ENCODE measurements at places on chromosomes 5 and 9.

DNA sequence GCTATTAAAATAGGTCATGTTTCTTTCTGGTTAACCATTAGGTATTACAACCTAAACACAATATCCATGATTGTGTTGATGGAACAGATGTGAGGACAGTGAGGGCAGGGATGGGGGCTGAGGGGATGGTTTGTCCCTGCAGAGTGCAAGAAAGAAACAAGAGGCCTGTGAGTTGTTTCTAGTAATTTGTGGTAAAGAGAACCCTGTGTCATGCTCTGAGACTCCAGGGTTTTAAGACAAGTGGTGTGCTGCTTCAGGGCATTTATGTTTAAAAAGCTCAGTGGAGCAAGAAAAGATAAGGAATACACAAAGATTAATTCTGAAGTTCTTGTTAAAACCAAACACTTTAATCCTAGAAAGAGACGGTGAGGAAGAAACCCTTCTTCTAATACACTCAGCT, 656.5 kb downstream of the TLE1 start:
- no peak for DNase-seq

GRCh38 chr9:96086936-96087571, 211.6 kb downstream of the ERCC6L2 start:
- no peak for DNase-seq

DNA sequence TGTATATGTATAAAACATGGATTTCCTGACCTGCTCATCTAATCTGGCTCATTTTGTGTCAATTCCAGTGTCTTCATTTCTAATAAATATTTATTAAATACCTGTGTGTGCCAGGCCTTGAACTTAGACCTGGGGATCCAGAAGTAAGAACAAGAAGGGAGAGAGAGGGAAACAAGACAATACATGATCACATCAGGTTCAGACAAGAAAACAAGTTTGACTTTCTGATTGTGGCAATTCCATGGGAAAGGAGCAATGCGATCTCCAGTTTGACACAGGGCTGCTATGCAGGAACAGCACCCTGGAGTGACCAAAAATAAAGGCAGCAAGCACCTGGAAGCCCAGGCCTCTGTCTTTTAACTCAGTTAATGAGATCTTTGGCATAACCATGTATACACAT, 198.1 kb upstream of the ACTBL2 start:
- DNase-seq = no peak

GRCh38 chr9:127608104-127608966, 3.7 kb upstream of the STXBP1 start:
- peak; percentile 58 for DNase-seq

DNA sequence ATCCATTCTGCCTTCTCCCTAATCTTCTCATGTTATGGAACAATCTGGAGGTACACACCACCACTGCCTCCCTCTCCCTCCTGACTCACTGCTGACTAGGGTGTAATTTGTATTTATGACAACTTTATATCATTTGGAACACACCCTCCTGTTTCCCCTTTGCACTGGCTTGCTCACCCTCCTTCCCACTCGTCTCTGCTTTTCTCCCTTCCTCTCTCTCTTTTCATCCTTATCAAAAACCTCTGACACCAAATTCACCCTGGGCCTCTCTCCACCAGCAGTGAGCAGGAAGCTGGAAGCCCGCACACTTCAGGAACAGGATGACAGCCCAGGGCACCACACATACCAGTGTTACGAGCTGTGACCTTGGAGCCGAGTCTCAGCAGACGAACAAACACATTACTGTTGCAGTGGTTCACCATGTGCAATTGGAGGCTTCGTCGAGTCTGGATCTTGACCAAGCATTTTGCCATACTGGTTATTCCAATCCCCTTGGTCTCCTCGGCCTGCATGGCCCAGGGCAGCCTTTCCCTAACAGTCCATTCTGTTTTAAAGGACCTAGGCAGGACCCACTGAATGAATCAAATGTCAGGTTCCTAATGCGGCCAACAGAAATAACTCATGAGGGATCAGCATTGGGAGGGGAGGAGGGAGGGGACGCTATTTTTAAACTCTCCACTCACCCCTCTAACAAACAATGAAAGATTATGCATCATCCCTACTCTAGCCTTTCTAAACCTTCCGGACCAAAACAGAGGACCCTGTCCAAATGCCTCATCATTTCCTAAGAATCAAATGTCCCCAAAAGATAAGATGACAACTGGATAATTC, 203.9 kb upstream of the RASEF start:
- DNase-seq = no peak

GRCh38 chr9:97394881-97395280, 17.0 kb upstream of the TDRD7 start:
- DNase-seq = no peak

DNA sequence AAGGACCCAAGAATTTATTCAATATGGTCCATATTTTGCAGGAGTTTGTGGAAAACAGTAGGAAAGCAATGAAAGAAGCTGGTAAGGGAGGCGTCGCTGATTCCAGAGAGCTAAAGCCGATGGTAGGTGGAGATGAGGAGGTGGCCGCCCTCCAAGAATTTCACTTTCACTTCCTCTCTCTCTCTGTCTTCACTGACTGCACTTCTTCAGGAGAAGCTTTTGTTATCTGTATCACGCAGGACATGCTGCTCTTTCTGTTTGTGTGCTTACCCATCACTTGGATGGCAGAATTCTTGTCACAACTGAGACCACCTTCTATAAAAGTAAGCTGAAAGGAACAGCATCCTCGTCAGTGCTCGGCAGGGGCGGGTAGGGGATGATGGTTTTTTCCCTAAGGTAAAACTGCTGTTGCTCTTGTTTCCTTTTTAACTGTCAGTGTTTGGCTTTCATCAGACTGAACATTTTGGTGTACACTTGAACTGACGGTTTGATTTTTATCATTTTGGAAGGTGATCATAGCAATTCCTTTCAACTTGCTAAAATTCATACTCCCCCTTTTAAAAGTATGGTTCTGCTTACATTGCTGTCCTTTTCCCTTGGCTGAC, 62.4 kb upstream of the FSD1L start:
- no peak for DNase-seq

GRCh38 chr5:133396814-133397213, 215.5 kb downstream of the FSTL4 start:
- DNase-seq = no peak

- DNase-seq = no peak
Observed at GRCh38 chr5:140259500-140259899, 43.4 kb downstream of the PFDN1 start.

- no peak for DNase-seq
Observed at GRCh38 chr5:60447488-60447920, 252.5 kb downstream of the DEPDC1B start.

DNA sequence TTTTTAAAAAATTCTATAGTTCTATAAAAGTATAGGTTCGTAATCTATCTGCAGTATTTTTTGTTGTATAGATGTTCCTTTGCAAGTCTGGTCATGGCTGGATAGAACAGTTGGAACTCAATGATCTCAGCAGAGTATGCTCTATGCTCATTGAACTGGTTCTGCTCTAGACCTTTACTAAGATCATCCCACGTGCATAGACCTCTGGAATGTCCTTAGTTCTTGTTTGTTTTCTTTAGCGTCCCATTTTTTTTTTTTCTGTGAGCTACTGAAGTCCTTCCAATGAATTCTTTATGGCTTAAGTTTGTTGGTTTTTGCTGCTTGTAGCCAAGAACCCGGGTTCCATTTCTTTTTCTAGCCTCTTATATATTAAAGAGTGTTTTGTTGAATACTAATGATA, 3.5 kb downstream of the TMEM38B start:
- no peak for DNase-seq

GRCh38 chr9:132040246-132040645, 39.4 kb downstream of the MED27 start:
- no peak for DNase-seq

- DNase-seq = no peak
Observed at GRCh38 chr5:23445573-23445972, 61.8 kb upstream of the PRDM9 start.

DNA sequence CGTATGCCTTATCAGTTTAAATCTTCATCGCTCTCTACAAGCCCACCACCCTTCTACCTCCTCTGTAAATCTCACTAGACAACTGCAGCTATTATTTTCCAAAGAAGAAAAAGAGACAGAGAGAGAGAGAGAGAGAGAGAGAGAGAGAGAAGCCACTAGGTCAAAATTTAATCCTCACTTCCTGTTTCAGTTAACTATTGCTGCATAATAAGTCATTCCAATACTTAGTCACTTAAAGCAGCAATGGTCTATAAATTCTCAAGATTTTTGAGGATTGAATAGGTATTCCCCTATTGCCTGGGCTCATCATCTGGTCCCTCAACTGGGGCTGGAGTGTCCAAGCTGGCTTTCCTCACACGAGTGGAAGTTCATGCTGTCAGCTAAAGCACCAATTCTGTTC, 68.8 kb downstream of the ITGA1 start:
- no peak for DNase-seq

GRCh38 chr5:159041444-159042198, 58.1 kb downstream of the EBF1 start:
- no peak for DNase-seq

DNA sequence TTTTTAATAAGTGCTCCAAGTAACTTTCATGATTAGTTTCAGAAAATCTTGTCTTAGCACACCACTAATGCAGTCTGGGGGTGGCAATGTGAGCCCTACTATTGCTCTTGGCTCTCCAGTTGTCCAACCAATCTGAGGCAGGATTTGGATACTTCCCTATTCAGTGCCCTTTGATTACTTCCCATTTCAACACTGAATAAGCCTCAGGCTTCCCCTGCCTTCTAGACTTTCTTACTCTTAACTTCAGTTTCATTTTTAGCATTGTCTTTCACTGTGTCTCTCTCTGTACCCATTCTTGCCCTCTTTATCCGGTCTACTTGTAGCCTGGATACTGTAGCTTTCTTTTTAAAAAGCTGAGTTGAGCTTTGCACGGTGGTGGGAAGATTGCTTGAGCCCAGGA, 186.1 kb downstream of the C9orf152 start:
- no peak for DNase-seq

DNA sequence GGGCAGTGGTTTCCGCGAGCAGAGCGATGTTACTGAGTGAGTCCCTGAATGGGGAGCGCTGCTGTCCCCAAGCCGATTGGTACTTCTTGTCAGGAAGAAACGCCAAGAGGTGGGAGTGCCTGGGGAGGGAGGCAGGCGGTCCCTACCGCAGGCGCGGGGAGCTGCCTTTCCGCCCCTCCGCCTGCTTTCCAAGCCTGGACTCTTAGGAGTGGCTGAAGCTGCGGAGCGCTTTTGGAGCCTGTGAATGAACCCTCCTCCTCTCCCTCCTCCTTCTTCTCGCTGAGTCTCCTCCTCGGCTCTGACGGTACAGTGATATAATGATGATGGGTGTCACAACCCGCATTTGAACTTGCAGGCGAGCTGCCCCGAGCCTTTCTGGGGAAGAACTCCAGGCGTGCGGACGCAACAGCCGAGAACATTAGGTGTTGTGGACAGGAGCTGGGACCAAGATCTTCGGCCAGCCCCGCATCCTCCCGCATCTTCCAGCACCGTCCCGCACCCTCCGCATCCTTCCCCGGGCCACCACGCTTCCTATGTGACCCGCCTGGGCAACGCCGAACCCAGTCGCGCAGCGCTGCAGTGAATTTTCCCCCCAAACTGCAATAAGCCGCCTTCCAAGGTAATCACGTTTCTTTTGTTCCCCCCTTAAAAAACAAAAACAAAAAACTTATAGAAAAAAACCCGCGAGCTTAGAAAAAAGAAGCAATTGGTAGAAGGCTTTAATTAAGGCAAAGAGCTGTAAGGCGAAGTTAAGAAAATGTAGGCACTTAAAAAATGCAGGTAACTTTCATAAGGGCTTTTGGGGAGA, at the start of gene VCAN:
TSS of gene VCAN (plus strand) at position 340 of the 808 bp plus-strand sequence. CDS start 11,775 bp downstream, outside the sequence.
- no peak for DNase-seq

GRCh38 chr5:10590226-10590999, 26.5 kb downstream of the ANKRD33B start:
- DNase-seq = no peak

GRCh38 chr9:101463397-101463796, 27.8 kb upstream of the ALDOB start:
- DNase-seq = no peak

DNA sequence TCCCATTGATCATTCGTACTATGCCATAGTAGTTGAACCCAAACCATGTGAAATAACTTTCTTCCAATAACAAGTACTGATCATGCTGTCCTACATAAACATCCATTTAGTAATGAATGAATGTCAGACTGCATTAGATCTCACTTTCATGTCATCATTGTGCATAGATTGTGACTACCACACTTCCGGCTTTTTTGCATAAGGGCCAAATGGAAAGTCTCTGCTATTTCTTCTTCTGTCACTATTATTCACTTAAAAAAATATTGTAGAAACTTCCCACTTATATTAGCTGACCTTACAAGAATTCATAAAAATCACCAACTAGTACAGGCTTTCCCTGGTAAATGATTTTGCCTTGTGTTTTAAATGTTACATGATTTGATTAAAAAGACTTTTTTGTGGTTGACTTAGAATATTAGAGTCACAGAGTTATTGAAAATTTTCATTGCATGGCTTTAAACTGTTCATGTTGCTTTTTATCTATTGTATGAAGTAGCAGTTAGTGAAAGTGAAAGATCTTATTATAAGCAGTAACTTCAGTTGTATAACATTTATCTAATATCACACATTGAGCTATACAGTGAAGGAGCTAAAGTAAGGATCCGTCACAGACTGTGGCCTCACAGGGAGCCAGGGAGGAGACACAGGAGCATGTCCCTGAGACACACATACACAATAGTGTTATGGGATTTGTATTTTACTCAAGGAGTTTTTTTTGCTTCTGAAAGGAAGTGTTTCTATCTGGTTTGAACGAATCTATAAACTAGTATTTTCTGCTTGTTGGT, 33.9 kb downstream of the LMNB1 start:
- no peak for DNase-seq

DNA sequence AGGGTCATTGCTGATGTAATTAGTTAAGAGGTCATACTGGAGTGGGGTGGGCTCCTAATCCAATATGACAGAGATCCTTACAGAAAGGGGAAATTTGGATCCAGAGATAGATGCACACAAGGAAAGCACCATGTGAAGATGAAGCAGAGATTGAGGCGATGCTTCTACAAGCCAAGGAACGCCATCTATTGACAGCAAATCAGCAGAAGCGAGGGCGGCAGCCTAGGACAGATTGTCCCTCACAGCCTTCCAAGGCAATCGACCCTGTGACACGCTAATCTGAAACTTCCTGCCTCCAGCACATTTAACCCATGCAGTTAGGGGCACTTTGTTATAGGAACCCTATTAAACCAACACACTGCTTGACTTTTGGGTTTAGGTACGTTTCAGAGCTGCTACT, 285.1 kb upstream of the DAP start:
- DNase-seq = no peak

GRCh38 chr5:137315534-137316345, 183.4 kb downstream of the SPOCK1 start:
- no peak for DNase-seq

DNA sequence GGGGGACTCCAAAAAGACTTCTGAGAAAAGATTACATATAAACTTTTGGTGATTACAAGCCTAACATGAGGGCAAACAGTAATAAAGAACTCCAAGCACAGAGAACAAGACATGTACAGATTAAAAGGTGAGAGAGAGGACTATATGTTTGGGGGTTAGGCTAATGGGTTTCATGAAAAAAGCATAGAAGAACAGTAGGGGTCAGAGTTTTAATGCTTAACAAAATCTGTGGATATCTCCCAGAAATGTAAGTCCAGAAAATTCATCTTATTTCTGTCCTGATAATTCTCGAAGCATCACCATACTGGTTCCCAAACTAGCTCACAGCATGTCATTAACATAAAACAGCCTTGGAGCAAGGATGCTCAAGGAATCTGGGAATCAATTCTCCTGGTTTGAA, 137.2 kb downstream of the ARRDC3 start:
- DNase-seq = no peak

Data from activated gamma-delta T cell (primary cell).